ENCODE measurements at places on chromosomes 7 and 10. TPM values are rescaled to one million over a fixed set of nuclear protein-coding genes. Genes with fewer than 3 reads are reported as not detected.

The CPEB3 gene
- 10.6 TPM for total RNA-seq

GRCh38 chr7:41779918-41780317 lies 77.0 kb upstream of the INHBA start:
- no peak for DNase-seq
- H3K4me1 ChIP-seq = no peaks in the 10 kb centered on the region
- H3K27me3 ChIP-seq = no peaks in the 10 kb centered on the region
- H3K4me3 ChIP-seq = no peak overlapping the region

DNA sequence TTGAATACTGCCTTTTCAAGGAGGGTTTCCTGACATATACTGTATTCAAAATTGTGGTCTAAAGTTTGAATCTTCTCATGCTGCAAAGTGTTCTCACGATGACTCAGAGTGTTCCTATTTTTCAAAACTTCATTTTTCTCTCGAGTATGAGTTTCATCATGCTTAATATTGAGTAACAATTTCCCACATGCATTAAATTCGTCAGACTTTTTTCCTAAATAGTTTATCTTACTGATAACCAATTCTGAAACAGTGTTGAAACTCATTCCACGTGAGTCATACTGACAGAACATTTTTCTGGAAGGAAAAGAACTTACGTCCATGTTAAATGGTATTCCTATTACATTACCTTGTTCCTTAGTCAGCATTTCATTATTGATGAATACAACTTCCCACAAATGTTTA lies 44.1 kb downstream of the ZNF33B start:
- no peak overlapping the region for H3K27ac ChIP-seq
- no peaks in the 10 kb centered on the region for H3K4me1 ChIP-seq
- no peaks in the 10 kb centered on the region for H3K27me3 ChIP-seq
- DNase-seq = no peak
- peaks cover 8% of the 10 kb centered on the region for H3K36me3 ChIP-seq

DNA sequence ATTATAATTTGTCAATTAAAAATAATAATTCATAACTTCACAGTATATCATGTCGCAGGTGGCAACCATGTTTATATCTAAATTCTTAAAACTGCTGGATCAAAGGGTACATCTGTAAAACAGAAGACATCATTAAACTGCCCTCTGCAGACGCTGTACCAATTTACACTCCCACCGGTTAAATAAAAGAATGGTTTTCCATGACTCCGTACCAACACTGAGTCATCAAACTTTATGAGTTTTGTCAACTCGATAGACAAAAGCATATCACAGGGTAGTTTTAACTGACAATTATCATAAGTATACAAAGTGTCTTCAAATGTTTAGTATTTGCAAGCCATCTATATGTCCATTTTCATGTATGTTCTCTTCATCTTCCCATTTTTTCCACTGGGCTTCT lies 5.7 kb upstream of the GSTK1 start:
- H3K36me3 ChIP-seq = no peaks in the 10 kb centered on the region
- no peak overlapping the region for H3K4me3 ChIP-seq
- no peaks in the 10 kb centered on the region for H3K4me1 ChIP-seq
- DNase-seq = no peak

DNA sequence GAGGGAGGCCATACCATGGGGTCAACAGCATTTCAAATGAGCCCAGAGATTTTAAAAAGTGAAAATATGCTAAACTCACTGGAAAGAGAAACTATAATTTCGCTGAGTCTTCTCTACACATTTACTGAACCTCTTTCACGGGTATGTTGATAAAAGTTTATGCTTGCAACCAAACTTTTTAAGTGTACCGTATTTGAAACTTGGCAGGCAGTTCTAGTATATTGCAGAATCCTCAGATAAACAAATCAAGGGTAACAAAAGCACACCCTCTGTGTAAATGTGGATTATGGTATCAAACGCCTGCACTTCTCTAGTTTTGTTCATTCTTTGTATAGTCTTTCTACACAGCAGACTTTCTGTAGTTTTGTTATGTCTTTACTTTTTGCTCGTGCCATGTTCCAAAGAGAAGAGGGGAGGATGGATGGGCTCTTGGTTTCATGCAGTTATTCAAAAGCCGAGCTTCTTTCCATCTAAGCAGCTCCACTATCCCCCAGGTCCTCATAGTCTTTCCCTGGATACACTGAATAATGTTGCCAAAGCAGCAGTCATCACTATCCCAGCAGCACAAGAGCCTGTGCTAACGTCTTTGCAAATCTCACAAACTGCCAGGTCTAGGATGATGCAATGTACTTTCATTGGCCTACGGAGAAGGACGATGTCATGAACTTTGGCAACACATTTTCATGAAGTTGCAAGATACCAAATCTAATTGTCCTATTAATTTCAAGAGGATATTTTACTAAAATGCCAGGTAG lies 131.2 kb downstream of the MPP7 start:
- H3K4me3 ChIP-seq = no peak overlapping the region
- H3K27me3 ChIP-seq = no peaks in the 10 kb centered on the region
- H3K27ac ChIP-seq = no peak overlapping the region
- no peaks in the 10 kb centered on the region for H3K36me3 ChIP-seq
- DNase-seq = no peak

DNA sequence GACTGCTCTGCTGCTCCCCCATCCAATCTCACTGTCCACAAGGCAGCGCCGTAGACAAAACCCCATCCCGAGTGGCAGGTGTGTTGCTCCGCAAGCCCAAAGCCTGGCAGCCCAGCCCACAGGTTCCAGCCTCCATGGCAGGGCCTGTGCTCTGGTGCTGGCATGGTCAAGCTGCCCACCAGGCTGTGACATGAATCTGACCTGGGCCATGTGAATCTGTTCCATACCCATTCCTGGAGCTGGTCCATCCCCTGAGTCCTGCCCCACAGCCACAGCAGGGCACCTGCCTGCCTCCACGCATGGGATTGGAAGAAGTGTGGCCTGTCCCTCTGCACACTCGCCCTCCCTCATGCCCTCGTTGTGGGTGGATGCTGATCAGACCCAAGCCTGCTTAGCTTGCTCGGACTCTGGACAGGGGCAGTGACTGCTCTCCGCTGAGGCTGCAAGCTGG lies 128.8 kb downstream of the PTPN20 start:
- no peaks in the 10 kb centered on the region for H3K27me3 ChIP-seq
- no peak overlapping the region for H3K27ac ChIP-seq
- H3K4me3 ChIP-seq = no peak overlapping the region
- no peak for DNase-seq
- H3K4me1 ChIP-seq = no peaks in the 10 kb centered on the region
